ENCODE measurements at places on chromosomes 7 and 10. TPM values are rescaled to one million over a fixed set of nuclear protein-coding genes. Genes with fewer than 3 reads are reported as not detected.
A peak's percentile ranks its signal among the peaks of the same experiment; 100 is the strongest.

GRCh38 chr7:137848095-137848494 is 1.3 kb upstream of the DGKI start:
- no peak for DNase-seq

GRCh38 chr7:144130730-144131129 is 7.8 kb downstream of the OR2A14 start:
- DNase-seq: no peak

Gene PLAU
- polyA plus RNA-seq: 16.1 TPM

DNA sequence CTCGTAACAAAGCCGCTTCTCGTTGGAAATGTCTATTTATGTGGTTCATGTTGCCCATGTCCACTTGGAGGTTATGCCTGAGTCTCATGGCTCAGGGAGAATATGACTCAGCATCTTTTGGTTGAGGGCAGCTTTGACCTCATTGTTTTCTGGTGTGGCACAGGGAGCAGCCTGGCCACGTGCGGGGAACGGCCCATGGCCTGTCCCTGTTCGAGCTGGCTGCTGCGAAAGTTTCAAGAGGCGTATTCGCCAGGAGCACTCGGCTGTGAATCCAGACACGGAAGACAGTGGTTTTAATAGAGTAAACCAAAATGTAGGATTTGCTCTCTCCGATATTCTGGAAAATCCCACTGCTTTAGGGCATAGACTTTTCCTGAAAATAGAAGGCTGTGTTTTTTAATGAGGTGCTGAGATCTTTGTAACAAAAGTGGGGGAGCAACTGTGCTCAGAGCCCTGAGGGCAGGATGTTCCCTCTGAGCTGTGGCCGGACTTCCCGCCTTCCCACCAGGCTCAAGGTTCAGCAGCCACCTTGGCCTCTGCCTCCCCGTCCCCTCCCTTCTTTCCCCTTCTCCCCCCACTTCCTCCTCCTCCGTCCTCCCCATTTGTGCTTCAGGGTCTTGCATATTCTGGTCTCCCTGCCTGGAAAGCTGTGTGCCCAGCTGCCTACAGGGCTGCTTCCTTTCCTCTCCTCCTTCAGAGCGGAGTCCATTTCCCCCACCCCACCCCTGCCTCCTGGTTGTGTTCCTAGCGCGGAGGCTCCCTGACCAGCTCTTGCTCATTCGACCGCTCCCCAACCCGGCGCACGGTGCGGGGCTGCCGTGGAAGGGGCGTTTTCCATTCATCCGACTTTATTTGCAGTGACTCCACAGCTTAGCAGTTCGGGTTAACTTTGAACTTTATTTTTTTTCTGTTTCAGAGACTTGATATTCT is 642.0 kb downstream of the SDK1 start:
- no peak for DNase-seq

DNA sequence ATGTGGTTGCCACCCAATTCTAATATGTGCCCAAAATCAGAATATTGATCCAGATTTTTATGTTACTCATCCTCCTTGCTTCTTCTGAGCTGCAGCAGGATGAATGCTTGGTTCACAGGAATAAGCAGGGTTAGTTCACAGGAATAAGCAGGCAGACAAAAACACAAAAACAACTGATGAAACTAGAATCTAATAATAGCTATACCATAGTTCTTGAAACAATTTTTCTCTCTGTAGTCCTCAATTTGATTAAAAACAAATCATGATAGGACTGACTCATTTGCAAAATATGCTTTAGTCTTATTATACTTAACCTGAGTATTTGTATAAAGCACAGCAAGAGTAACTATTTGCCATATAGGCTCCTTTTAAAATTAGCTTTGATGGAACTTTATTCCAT is 24.4 kb upstream of the ARHGAP12 start:
- no peak for DNase-seq

- no peak for DNase-seq
These were observed 34.8 kb upstream of the MKI67 start for GRCh38 chr10:128161031-128161430.

DNA sequence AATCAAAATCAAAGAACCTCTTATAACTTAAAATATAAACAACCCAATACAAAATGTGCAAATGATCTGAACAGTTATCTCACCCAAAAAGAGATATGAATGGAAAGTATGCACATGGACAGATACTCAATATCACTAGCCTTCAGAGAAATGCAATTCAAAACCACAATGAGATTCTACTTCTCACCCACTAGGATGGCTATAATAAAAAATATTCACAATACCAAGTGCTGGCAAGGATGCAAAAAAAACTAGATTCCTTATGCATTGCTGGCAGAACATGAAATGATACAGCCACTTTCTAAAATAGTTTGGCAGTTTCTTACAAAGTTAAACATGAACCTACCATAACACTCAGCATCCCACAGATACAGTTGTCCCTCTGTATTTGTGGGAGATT is 130.1 kb upstream of the LRRN3 start:
- no peak for DNase-seq

GRCh38 chr7:148662646-148663045 is 36.1 kb upstream of the CUL1 start:
- no peak for DNase-seq

DNA sequence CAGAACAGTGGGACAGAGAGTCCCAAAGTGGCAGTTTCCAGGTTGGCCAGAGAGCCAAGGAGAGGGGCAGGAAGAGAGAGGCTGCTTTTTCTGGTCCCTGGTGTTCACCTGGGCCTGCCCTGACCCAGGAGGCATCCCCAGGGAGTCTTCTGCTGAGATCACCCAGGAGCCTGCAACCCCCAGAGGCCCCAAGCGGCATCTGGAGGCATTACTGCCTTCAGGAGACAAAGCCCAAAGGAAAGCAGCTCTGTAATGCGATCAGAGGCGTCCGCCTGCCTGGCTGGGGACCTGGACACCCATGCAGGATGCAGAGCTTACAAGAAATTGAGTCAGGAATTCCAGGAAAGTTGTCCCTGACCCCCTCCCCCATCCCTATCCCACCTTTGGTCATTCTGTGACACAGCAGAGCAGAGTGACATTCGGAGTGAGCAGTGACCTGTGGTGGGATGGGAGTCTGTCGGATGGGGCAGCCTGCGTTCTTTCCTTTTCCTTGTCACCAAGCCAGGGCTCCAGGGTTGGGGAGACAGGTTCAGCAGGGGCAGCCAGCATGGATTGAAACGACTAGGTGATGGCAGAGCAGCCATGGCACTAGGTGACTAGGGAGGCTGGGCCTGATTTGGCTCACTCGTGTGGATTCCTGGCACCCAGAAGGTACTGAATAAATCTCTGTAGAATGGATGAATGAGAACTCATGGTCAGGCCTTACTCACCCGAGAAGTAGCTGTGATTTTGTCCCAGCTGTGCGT is 10.4 kb downstream of the UNC5B start:
- DNase-seq: no peak

Gene LBX1
- polyA plus RNA-seq: not detected

Gene LEP
- 0.53 TPM for polyA plus RNA-seq

- DNase-seq: no peak
These were observed 114.0 kb downstream of the CALN1 start for GRCh38 chr7:72298091-72298490.

GRCh38 chr7:100472854-100473499 is 6.0 kb downstream of the TSC22D4 start:
- no peak for DNase-seq

Gene TRIM56
- polyA plus RNA-seq: 19.9 TPM

Gene SAMD9L
- 4.1 TPM for polyA plus RNA-seq

- no peak for DNase-seq
These were observed 33.4 kb downstream of the XPNPEP1 start for GRCh38 chr10:109889867-109890266.

DNA sequence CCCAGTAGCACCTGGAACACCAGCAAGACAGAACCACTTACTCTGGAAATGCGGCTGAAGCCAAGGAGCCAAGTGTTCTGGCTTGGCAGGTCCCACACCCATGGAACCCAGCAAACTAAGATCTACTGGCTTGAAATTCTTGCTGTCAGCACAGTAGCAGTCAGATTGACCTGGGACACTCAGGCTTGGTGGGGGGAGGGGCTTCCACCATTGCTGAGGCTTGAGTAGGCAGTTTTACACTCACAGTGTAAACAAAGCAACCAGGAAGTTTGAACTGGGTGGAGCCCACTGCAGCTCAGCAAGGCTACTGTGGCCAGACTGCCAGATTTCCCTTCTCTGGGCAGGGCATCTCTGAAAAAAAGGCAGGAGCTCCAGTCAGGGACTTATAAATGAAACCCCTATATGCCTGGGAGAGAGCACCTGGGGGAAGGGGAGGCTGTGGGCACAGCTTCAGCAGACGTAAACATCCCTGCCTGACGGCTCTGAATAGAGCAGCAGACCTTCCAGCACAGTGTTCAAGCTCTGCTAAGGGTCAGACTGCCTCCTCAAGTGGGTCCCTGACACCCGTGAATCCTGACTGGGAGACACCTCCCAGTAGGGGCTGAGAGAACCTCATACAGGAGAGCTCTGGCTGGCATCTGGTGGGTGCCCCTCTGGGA is 121.2 kb downstream of the MTERF1 start:
- DNase-seq: no peak

- DNase-seq: peak; percentile 80
These were observed 95.7 kb upstream of the PALS2 start for GRCh38 chr7:24477398-24478136.

Gene CLRN3
- polyA plus RNA-seq: 22.5 TPM

GRCh38 chr7:64916-65341 is 127.4 kb upstream of the FAM20C start:
- DNase-seq: no peak

- DNase-seq: no peak
These were observed 6.5 kb upstream of the OIT3 start for GRCh38 chr10:72887043-72887442.

Gene SYT15
- 15.0 TPM for polyA plus RNA-seq

Gene SPDYE9
- polyA plus RNA-seq: 1.5 TPM

Gene NUP205
- 86.4 TPM for polyA plus RNA-seq

Gene PVRIG
- polyA plus RNA-seq: 9.7 TPM

DNA sequence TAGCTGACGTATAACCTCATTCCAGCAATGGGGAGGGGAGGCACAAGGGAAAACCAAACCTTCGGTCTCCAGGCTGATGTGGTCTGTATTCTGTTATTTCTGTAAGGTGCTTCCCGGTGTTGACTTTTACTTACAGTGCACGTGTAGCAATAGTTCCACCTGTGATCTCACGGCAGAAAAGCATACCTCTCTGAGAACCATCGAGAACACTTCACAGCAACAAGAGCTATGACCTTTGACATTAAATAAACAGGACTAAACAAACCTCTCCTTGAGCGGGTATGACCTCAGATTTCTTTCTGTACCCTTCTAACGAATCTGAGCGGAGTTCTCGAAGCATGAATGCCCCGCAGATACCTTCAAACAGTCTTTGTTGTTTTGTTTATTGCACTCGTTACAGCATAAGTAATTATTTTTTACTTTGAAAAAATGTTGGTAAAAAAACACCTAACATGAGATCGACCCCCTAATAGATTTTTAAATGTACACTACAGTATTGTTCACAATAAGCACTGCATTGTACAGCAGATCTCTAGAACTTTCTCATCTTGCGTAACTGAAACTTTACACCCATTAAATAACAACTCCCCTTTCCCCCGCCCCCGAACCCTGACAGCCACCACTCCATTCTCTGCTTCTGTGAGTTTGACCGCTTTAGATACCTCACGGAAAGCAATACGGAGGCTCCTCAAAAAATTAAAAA is 282.3 kb downstream of the GATA3 start:
- DNase-seq: peak; percentile 33

DNA sequence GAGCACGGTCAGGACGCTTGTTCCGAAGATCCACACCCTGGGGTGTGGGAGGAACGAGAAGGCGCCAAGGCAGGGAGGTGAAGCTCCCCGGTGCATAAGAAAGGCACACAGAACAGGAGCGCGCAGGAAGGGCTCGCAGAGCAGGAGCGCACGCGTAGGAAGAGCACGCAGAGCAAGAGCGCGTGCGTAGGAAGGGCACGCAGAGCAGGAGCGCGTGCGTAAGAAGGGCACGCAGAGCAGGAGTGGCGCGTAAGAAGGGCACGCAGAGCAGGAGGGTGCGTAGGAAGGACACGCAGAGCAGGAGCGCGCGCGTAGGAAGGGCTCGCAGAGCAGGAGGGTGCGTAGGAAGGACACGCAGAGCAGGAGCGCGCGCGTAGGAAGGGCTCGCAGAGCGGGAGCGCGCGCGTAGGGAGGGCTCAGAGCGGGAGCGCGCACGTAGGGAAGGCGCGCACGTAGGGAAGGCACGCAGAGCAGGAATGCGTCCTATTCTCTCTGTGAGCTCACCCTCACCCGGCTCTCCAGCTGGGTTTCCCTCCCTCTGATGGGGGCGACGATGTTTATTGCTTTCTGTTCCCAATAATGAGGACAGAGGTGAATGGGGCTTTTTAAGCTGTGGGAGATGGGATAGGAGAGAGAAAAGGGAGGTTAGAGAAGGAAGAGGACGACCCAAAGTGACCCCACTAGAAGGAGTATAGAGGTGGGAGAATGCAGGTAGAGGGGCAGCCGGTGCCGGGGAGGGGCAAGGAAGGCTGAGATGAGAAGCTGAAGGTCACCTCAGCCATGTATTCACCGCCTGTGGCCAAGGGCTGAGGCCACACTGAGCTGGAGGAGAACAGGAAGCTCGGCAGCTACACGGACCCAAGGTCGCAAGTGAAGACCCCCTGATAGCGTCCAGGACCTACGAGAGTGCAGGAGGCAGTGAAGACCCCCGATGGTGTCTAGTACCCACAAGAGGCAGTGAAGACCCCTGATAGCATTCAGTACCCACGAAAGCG is 423.2 kb downstream of the PTPRN2 start:
- DNase-seq: no peak

- DNase-seq: peak; percentile 80
These were observed at the start of gene FHIP2A for GRCh38 chr10:114821293-114821914. Gene FHIP2A (plus strand): TSS chr10:114821780. CDS start chr10:114822079, 299 bp downstream.

DNA sequence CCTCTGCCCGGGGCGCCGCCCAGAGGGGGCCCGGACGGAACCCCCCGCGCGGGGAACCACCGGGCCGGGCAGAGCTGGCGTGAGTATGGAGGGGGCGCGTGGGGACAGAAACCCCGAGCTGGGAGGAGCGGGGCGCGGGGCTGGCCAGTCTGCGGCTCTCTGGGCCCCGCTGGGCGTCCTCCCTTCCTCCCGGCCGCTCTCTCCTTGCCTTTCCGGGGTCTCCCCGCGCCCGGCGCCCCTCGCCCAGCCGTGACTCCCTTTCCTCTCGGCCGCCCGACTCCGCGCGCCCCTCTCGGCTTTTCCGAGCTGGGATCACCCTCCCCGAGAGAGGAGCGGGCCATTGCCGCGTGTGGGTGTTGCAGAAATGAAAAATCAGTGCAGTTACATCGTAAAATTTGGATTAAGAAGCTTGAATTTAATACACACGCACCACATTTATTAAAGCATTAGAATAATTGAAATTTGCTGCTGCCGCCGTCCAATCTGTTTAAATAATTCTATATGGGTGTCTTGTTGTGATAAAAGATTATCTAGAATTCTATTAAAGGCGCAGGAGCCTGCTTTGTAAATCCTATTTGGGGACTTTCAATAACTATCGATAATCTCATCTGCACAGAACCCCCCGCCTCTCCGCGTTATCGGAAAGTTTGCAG is 9.1 kb downstream of the UNCX start:
- DNase-seq: no peak

Gene SFRP4
- polyA plus RNA-seq: 2.2 TPM

Gene PNLIPRP1
- polyA plus RNA-seq: 0.13 TPM

Gene NSUN5
- polyA plus RNA-seq: 14.1 TPM

GRCh38 chr7:147804032-147804431 is 786.5 kb upstream of the C7orf33 start:
- DNase-seq: no peak

GRCh38 chr10:13327534-13327933 is 20.6 kb downstream of the SEPHS1 start:
- no peak for DNase-seq

Gene GSTO1
- polyA plus RNA-seq: 87.5 TPM

GRCh38 chr10:120641695-120642094 is 184.7 kb downstream of the PLPP4 start:
- no peak for DNase-seq

GRCh38 chr10:116774728-116775151 is 32.4 kb upstream of the HSPA12A start:
- no peak for DNase-seq

Gene GCC1
- polyA plus RNA-seq: 14.7 TPM

Gene NYAP1
- polyA plus RNA-seq: 1.6 TPM
